ENCODE measurements at places on chromosomes 6 and 20.

DNA sequence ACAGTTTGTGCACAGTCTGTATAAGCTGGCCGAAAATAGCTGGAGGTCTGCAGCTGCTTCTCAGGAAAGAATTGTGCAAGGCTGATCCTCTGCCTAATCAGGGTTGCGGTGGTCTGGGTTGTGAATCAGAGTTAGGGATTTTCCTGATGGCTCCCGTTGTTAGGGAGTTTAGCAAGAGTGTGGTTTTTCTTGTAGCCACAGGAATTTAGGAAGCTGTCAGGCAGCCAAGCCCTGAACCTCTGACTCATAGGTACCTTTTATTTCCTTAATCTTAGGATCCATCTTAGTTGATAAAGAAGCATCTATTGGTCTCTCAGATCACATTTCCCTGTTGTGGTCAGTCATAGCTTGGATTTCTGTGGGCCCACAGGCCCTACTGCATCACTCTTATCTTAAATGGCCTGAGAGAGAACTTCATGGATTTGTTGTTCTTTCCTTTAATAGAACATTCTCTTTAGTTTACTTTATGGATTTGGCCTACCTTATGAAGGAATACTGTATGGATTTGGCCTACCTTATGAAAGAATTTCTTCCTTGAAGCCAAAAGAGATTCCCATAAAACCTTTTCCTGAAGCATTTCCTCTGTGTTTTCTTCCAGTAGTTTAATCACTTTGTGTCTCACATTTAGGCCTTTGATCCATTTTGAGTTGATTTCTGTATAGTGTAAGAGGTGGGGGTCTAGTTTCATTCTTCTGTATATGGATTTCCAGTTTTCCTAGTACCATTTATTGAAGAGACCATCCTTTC lies 10.3 kb downstream of the KIF25 start:
- DNase-seq, result no peak

DNA sequence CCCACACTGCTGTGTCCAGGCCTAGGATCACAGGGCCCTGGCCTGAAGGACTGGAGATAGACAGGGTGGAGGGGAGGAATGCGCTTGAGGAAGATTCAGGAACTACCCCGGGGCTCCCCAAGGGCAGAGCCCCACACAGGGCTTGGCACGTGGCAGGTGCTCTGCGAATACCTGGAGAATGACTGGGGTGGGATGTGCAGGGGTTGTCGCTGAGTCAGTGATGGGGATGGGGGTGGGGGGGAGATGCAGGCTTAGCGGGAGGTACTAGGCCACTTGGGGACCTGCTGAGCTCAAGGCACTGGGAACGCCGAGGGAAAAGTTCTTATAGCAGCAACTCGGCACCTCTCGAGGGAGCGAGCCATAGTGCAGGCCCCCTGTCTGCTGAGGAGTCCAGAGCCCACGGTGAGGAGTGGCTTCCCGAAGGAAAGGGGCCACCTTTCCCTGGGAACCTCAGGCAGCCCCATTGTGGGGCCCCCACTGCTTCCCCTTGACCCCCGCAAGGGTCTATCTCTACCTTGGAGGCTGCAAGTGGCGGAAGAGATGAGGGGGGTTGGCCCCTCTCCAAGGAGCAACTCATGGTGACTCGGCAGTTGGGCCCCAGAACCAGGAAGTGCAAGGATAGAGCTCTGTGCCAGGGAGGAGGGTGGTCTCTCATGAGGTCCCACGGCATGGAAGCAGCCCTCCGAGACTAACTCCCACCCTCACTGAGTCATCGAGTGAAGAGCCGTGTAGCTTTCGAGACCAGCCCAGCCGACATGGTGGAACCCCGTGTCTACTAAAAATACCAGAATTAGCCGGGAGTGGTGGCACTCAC lies 33.1 kb downstream of the SRC start:
- DNase-seq, result no peak

DNA sequence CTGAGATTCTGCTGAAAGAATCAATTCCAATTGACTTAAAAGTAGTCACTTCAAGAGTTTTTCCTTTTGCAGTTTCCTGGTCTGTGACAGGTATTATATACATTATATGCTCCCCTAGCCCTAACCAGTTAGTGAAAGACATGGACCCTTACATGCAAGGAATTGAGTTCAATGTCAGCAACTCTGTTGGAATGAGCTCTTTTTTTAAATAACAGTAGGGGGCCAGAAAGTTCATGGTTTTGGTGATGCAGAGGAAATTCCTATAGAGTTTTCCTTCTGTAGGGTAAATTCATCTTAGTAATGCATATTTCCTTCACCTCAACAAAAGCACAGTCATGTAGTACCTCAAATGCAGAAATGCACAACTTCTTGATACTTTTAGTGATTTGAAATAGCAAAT lies 172.2 kb downstream of the KIF6 start:
- no peak for DNase-seq

- DNase-seq, result no peak
These were observed 76.6 kb upstream of the CCDC167 start for GRCh38 chr6:37576336-37576737.

DNA sequence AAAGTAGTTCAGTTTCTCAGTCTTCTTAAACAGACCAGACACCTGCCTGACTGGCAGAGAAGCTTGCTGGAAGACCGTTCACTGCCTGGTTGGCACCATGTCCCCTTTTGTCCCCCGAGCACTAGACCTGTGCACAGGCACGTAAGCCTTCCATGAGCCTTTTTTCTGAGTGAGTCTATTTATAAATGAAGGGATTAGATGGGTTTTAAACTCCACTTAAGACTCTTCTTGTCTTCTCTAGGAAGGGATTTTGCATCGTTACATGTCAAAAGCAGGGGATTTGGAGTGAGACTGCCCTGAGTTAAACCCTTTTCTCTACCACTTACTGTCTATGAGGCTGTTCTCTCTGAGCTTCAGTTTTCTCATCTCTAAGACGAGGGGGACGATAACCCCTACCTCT lies 37.6 kb downstream of the STK35 start:
- no peak for DNase-seq

GRCh38 chr6:99833034-99833433 lies 161.0 kb downstream of the MCHR2 start:
- DNase-seq, result no peak

DNA sequence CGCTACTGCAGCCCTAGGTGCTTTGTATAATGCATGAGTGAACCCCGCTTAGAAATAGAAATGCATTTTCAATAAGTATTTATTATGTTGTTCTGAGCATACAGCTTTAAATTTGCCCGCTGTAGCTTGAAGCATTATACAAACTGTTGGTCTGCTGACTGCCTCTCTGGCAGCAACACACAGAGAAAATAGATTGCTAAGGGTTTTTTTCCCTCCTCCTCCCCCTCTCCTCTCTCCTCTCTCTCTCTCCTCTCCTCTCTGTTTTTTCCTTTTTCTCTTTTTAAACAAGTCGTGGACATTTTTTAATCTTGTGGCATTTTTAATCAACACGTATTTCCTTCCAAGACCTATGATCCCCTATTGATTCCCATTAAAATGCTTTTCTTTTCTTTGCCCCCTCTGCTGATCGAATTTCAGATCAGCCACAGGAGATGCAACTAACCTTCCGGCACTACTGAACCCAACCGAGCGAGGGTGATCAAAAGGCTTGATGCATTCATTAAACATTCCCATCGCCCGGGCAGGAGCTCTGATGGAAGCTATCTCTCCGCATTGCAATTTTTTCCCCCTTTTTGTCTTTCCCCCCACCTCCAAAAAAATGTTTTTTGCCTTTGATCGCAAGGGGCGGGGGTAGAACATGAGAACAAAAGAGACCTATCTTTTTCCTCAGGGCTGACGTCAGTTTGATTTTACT lies 90.7 kb upstream of the ARID1B start:
- no peak for DNase-seq

DNA sequence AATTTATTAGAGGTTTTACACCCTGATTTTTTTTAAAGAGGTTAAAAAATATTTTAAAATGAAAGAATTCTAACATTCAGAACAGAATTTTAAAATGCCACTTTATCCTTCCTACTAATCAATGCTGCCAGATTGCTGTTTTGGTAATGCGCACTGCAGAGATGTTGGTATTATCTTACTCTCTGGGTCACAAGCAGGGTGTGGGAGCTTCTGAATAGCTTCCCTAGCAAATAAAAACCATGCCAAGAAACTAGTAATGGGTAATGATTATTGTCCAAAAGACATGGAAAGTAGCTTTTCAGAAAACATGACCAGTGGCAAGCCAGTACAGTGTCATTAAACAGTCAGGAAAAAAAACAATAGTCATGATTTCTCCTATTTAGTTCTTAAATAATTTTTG lies 205.4 kb downstream of the TPBG start:
- no peak for DNase-seq

DNA sequence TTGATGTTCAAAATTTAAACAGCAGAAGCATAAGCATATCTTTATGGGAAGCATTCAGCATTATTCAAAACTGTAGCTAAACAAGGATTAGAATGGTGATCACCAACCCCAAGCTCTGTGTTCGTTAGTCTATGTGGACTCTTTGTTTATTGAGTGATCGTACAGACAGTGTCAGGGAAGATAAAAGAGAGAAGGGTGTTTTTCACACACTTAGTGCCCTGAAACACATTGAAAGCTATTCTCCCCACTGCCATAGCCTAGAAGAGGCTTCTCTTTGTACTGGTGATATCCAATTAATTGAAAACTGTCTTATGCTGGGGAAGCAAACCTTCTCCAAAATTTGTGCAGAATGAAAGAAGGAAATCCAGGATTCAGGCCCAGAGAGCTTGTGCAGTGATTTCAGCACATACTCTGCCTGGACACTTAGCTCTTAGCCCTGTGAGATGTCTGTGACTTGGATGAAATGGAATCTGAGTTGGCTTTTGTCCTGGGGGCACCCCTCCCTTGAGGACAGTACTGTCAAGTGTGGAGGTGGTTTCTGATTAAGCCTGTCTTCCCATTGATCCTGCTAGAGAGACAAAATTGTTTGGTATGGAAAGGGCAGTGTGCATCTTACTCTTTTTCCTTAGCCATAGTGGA lies 125.7 kb upstream of the MTHFD1L start:
- no peak for DNase-seq
